Adrenal gland (tissue), 19 donors: ENCODE measurements at places on chromosomes 13 and 19. TPM values are rescaled to one million over a fixed set of nuclear protein-coding genes. Genes with fewer than 3 reads are reported as not detected.

The GZMM gene
- total RNA-seq, result 0.65 TPM

The CRYL1 gene
- 48.5 TPM for total RNA-seq

The GFY gene
- not detected for total RNA-seq

The CEACAM16 gene
- 0.30 TPM for total RNA-seq

The CNN1 gene
- total RNA-seq, result 5.1 TPM

The MCEMP1 gene
- total RNA-seq, result 1.9 TPM

The PLVAP gene
- 95.8 TPM for total RNA-seq

The TEX101 gene
- not detected for total RNA-seq

The PCDH17 gene
- total RNA-seq, result 4.8 TPM

The KLK5 gene
- not detected for total RNA-seq

The SERTM1 gene
- total RNA-seq, result 0.42 TPM

The KL gene
- total RNA-seq, result 2.8 TPM

The FCER2 gene
- 0.42 TPM for total RNA-seq

The TINCR gene
- total RNA-seq, result 0.27 TPM

The MYO16 gene
- 1.9 TPM for total RNA-seq

The SPHK2 gene
- 11.7 TPM for total RNA-seq

The PIP5K1C gene
- total RNA-seq, result 30.6 TPM

The LGALS7 gene
- not detected for total RNA-seq

The KRTDAP gene
- total RNA-seq, result not detected

The PODNL1 gene
- total RNA-seq, result 0.35 TPM

The FAM216B gene
- total RNA-seq, result not detected

The LGALS7B gene
- total RNA-seq, result not detected

The ANKRD24 gene
- 9.9 TPM for total RNA-seq

The SLC25A41 gene
- not detected for total RNA-seq

The ADGRE3 gene
- total RNA-seq, result not detected

The CGB8 gene
- total RNA-seq, result not detected

The CDC42EP5 gene
- total RNA-seq, result 9.7 TPM

The SYCN gene
- not detected for total RNA-seq

The MAST1 gene
- total RNA-seq, result 5.4 TPM

The APOC1 gene
- total RNA-seq, result 1,385 TPM

The FBXO46 gene
- 15.7 TPM for total RNA-seq

The VAV1 gene
- 10.7 TPM for total RNA-seq

The C3 gene
- 5,179 TPM for total RNA-seq

The HIPK4 gene
- total RNA-seq, result 0.11 TPM

The ZNF556 gene
- total RNA-seq, result not detected

The LENG9 gene
- total RNA-seq, result 8.2 TPM

The ZNF816 gene
- total RNA-seq, result 8.2 TPM

The KDELR1 gene
- 161 TPM for total RNA-seq

The BCL2L12 gene
- 10.2 TPM for total RNA-seq

The EBI3 gene
- 1.2 TPM for total RNA-seq

The DENND1C gene
- 7.4 TPM for total RNA-seq

The LGALS16 gene
- total RNA-seq, result not detected

The NMRK2 gene
- 3.8 TPM for total RNA-seq

The MAP4K1 gene
- total RNA-seq, result 3.9 TPM

The NANOS3 gene
- total RNA-seq, result not detected
